ENCODE measurements at places on chromosomes 5 and 9. TPM values are rescaled to one million over a fixed set of nuclear protein-coding genes. Genes with fewer than 3 reads are reported as not detected.

Gene BTNL9
- total RNA-seq: not detected

Gene RNF208
- 0.43 TPM for total RNA-seq

Gene PCDHGA1
- 0.88 TPM for total RNA-seq

Gene FIBCD1
- 2.4 TPM for total RNA-seq

Gene DRD1
- 0.44 TPM for total RNA-seq

Gene HTR1A
- total RNA-seq: not detected

Gene SPATA31A3
- total RNA-seq: not detected

Gene FOXD4L6
- under 0.01 TPM for total RNA-seq

Gene DDX4
- not detected for total RNA-seq

Gene DYNC2I2
- total RNA-seq: 95.5 TPM

Gene PCA3
- total RNA-seq: not detected

Gene SPATA6L
- 0.43 TPM for total RNA-seq

Gene NCS1
- 26.5 TPM for total RNA-seq

Gene SVEP1
- total RNA-seq: 16.2 TPM

Gene NTNG2
- total RNA-seq: 1.1 TPM

Gene PDE8B
- total RNA-seq: under 0.01 TPM

Gene SLC6A19
- not detected for total RNA-seq

Gene SNCAIP
- total RNA-seq: 7.0 TPM

Gene SNCB
- 0.14 TPM for total RNA-seq

Gene TMEM215
- not detected for total RNA-seq

Gene TMEM171
- total RNA-seq: 5.5 TPM

Gene MSMP
- total RNA-seq: not detected

Gene BTNL3
- not detected for total RNA-seq

Gene ENHO
- 0.14 TPM for total RNA-seq

Gene MCIDAS
- not detected for total RNA-seq

Gene CDC20B
- total RNA-seq: not detected

Gene BARX1
- not detected for total RNA-seq

Gene SMARCA2
- total RNA-seq: 55.3 TPM

Gene CDH12
- total RNA-seq: not detected

Gene CDC23
- total RNA-seq: 19.3 TPM

Gene PDGFRB
- total RNA-seq: 114 TPM

Gene PCDHAC2
- 0.22 TPM for total RNA-seq

Gene C9orf153
- total RNA-seq: under 0.01 TPM

Gene SQSTM1
- total RNA-seq: 439 TPM

Gene SLIT3
- total RNA-seq: 0.66 TPM

Gene NUP155
- 81.2 TPM for total RNA-seq

Gene GPR21
- 1.4 TPM for total RNA-seq

Gene ACTBL2
- 3.3 TPM for total RNA-seq
